IMR-90 (cell line): ENCODE measurements at places on chromosomes 6 and 20. TPM values are rescaled to one million over a fixed set of nuclear protein-coding genes. Genes with fewer than 3 reads are reported as not detected.

DNA sequence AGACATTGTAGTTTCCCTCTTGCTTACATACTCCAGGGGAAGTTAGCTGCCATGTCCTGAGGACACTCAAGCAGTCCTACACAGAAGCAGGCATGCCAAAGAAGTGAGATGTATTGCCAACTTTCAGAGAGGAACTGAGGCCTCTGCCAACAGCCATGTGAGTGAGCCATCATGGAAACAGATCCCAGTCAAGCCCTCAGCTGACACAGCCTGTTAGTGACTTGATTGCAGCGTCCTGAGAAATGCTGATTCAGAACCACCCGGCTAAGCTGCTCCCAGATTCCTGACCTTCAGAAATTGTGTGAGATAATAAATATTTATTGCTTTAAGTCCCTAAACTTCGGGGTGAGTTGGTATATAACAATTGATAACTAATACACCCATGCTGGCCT lies 38.1 kb downstream of the GSTA2 start:
- no peak for DNase-seq

DNA sequence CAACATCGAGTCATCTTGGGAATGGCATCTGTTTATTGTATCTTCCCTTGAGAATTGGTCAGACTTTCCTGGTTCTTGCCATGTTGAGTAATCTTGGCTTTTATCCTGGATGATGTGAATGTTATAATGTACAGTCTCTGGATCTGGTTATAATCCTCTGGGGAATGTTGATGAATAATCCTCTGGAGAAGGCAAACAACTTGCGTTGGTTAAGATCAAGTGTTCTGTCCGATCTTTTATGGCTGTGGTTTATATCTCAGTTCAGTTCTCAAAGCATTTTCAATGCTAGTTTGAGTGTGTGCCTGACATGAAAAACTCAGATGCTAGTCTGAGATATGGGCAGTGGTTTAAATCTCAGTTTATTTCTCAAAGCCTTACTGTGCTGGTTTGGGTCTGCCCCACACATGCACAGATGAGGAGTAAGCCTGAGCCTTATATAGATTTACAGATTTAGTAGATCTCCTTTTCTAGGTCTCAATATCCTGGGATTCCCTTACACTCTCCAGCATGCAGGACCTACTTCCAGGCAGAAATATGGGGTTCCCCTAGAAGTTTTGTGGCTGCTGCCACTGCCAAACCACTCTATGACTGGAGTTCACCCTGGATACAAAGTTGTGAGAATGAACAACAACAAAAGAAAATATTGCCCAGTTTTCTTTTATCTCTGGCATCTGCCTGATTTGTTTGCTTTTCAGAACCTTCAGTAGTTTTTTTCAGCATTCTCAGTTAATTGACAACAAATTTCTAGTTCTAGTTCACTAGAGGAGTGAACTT lies 191.8 kb upstream of the MAN1A1 start:
- peak; percentile 100 for DNase-seq

GRCh38 chr20:43721429-43722152 lies 5.2 kb downstream of the GTSF1L start:
- no peak for DNase-seq

DNA sequence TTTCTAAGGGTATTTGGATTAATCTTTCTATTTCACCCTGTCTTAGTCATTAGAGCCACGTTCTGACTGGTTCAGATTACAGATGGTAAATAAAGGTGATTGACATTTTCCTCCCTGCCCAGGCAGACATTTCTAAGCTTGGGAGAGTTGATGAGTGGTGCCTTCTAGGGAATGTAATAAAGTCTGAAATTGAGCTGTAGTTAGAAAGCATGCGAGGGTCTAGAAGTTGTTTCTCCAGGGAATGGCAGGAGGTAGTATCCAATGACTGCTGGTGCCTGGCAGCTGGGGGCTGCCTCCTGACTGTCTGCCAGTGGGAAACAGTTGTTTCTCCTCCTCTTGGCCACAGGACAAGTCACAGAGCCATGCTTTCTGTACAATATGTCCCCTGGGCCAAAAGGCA lies 14.6 kb downstream of the EDN3 start:
- no peak for DNase-seq

Gene POU3F2
- total RNA-seq: not detected in 2 replicates

Gene COL19A1
- under 0.01 TPM in 1 of 2 replicates, not detected in the other for total RNA-seq

Gene CRISP3
- not detected in 2 replicates for total RNA-seq

Gene CDH4
- total RNA-seq: 1.6 and 2.2 TPM in 2 replicates

Gene GFOD1
- 3.4 and 3.6 TPM in 2 replicates for total RNA-seq
